ENCODE measurements at places on chromosomes 7 and 10. TPM values are rescaled to one million over a fixed set of nuclear protein-coding genes. Genes with fewer than 3 reads are reported as not detected.

TMEM273 gene
- 0.27 TPM for total RNA-seq

GPRIN2 gene
- 20.9 TPM for total RNA-seq

OR6B1 gene
- not detected for total RNA-seq

UPF2 gene
- total RNA-seq = 26.0 TPM

ETV1 gene
- total RNA-seq = 81.4 TPM

KNDC1 gene
- 26.6 TPM for total RNA-seq

ACTL6B gene
- total RNA-seq = 0.99 TPM

CPA2 gene
- total RNA-seq = 0.90 TPM

ANKRD1 gene
- total RNA-seq = not detected

CYP3A7 gene
- total RNA-seq = not detected

ADAMTS14 gene
- 2.1 TPM for total RNA-seq

ZNF212 gene
- 21.7 TPM for total RNA-seq

PLEKHS1 gene
- not detected for total RNA-seq

ASB10 gene
- total RNA-seq = not detected

CYP26C1 gene
- total RNA-seq = 0.11 TPM

RNF133 gene
- total RNA-seq = 0.11 TPM

NHLRC2 gene
- 37.9 TPM for total RNA-seq

TACC2 gene
- total RNA-seq = 22.2 TPM

CHRM2 gene
- total RNA-seq = 0.15 TPM

GDF10 gene
- total RNA-seq = 0.18 TPM

MYH16 gene
- not detected for total RNA-seq

TES gene
- total RNA-seq = 48.5 TPM

CTBP2 gene
- total RNA-seq = 175 TPM

LRRC4 gene
- 9.9 TPM for total RNA-seq

NAT16 gene
- total RNA-seq = 0.62 TPM

LOXL4 gene
- total RNA-seq = 0.21 TPM

HTRA1 gene
- 18.3 TPM for total RNA-seq

SPDYE6 gene
- total RNA-seq = not detected

KIAA1217 gene
- 19.7 TPM for total RNA-seq

TRPV6 gene
- total RNA-seq = 0.80 TPM

MOGAT3 gene
- total RNA-seq = 0.81 TPM

HMX2 gene
- total RNA-seq = 1.4 TPM

GPR37 gene
- total RNA-seq = 20.4 TPM

EVX1 gene
- total RNA-seq = not detected

STN1 gene
- 13.9 TPM for total RNA-seq

OPALIN gene
- not detected for total RNA-seq

FGFBP3 gene
- total RNA-seq = 68.2 TPM

RALA gene
- 59.3 TPM for total RNA-seq

MALRD1 gene
- 0.50 TPM for total RNA-seq

THSD7A gene
- 0.68 TPM for total RNA-seq

SLC39A12 gene
- total RNA-seq = not detected

TMEM196 gene
- total RNA-seq = 0.42 TPM

CAMK1D gene
- total RNA-seq = 8.0 TPM

COPS6 gene
- 118 TPM for total RNA-seq

ALOX5 gene
- total RNA-seq = 4.4 TPM

NODAL gene
- 41.1 TPM for total RNA-seq

TMEM243 gene
- total RNA-seq = 29.0 TPM

LIPM gene
- total RNA-seq = not detected

PYROXD2 gene
- 8.6 TPM for total RNA-seq

All from WTC11 (cell line).